Psoas muscle (tissue), 8 donors: ENCODE measurements at places on chromosomes 4 and X. TPM values are rescaled to one million over a fixed set of nuclear protein-coding genes. Genes with fewer than 3 reads are reported as not detected.

Gene FHIP1A
- polyA plus RNA-seq: 5.0 TPM

DNA sequence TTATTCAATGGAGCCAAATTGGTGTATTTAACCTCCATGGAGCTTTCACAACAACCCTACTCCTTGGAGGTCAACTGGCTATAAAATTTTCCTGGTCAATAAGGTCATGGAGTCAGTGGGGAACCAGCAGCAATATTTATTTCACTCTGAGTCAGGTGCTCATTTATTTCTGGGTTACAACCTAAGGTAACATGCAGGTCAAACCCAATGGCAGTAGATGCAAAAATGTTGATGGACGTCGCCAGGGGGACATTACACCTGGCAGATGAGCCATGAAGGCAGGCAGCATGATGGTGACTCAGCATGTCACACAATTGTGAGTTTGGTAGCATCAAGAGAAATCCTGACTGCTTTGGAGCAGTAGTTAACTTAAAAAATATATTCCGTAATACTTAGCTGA lies 514.1 kb downstream of the IL15 start:
- peaks cover 6% of the 10 kb centered on the region for H3K4me1 ChIP-seq
- H3K27ac ChIP-seq: no peak overlapping the region
- H3K4me3 ChIP-seq: no peak overlapping the region
- H3K36me3 ChIP-seq: no peaks in the 10 kb centered on the region
- no peaks in the 10 kb centered on the region for H3K27me3 ChIP-seq

DNA sequence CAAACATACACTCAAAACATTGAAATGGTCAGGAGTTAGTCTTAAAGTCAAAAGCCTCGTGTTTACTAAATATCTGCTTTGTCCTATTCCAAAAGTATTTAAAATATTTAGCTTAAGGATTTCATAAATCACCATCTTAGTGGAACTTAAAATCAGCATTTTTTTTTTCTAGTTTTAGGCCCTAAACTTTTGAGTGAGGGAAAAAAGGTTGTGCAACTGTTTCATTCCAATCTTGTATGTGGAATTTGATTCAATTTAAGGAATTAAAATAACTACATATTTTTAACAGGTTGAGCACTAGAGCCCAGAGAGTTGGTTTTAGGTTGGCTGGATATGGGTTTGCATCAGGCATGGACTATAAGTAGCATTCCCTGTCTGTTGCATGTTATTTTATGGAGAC lies 35.7 kb upstream of the ANK2 start:
- H3K27me3 ChIP-seq: no peaks in the 10 kb centered on the region
- H3K27ac ChIP-seq: no peak overlapping the region
- no peak overlapping the region for H3K4me3 ChIP-seq
- H3K4me1 ChIP-seq: no peaks in the 10 kb centered on the region
- DNase-seq: no peak
- H3K36me3 ChIP-seq: no peaks in the 10 kb centered on the region

- H3K4me1 ChIP-seq: no peaks in the 10 kb centered on the region
- H3K36me3 ChIP-seq: no peaks in the 10 kb centered on the region
- no peak overlapping the region for H3K4me3 ChIP-seq
- H3K27ac ChIP-seq: no peak overlapping the region
- DNase-seq: no peak
Measured at GRCh38 chrX:19479458-19479857, 35.9 kb downstream of the MAP3K15 start.

DNA sequence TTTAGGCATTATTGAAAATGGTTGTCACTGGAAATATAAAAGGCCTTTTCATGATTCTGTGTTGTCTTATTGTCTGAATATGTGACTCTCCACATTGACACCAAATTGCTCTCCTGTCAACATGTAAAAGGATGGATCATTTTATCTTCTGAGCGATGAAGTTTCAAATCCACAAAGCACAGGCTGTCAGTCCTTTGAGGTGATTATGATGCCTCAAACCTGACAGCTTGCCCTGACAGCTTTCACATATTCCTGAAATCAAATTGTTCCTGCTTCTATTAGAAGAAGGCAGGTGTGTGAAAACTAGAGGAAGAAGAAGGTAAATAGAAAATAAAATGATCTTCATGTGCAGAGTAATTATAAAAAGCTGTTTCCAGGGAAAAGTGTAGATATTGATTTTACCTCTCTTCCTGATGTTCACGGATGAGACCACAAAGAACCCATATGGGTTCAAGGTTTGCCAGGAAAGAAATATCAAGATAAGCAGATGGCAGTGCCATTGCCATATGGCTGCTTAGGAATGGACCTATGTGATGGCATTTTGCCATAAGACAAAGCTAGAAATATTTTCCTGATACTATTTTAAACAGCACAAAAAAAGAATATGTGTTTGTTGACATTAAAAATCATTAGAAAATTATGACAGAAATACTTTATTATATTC lies 1006.3 kb upstream of the AGA start:
- no peak overlapping the region for H3K4me3 ChIP-seq
- no peak for DNase-seq
- H3K4me1 ChIP-seq: no peaks in the 10 kb centered on the region
- H3K27ac ChIP-seq: no peak overlapping the region
- H3K36me3 ChIP-seq: no peaks in the 10 kb centered on the region

DNA sequence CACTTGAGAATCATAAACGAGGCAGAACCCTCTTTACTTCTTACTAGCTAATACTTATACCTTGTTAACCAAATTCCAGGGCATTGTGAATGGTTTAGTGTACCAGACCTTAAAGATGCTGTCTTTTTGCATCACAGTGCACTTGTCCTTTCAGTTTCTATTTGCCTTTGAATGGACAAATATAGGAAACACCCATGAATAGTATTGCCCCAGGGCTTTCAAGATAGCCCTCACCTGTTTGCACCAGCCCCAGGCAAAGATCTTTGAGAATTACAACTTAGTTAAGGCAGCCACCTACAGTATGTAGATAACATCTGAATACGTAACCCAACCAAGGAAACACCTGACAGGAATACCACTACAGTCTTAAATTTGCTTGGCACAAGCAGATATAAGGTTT lies 60.8 kb upstream of the CT45A1 start:
- no peaks in the 10 kb centered on the region for H3K4me1 ChIP-seq
- DNase-seq: no peak
- no peak overlapping the region for H3K4me3 ChIP-seq

DNA sequence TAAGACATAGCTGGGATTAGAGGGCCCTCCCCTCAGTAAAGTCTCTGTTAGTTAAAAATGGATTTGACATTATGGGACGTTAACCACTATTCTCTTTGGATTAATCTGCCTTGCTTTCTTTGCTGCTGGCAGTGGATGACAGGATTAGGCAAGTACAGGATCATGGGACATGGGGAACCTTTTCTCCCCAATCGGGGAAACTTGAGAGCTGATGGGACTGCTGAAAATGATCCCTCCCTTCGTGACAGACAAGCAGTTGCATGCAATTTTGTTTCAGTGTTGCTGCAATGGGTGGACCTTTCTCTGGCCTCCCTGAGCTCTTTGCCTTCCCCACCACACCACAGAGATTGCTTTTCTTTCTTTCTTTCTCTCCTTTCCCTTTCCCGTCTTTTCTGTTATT lies 120.2 kb upstream of the BANK1 start:
- no peaks in the 10 kb centered on the region for H3K36me3 ChIP-seq
- H3K27ac ChIP-seq: no peak overlapping the region
- H3K27me3 ChIP-seq: no peaks in the 10 kb centered on the region
- no peaks in the 10 kb centered on the region for H3K4me1 ChIP-seq
- no peak for DNase-seq
- no peak overlapping the region for H3K4me3 ChIP-seq

Gene CXorf49
- polyA plus RNA-seq: not detected

- H3K4me3 ChIP-seq: no peak overlapping the region
- H3K27me3 ChIP-seq: no peaks in the 10 kb centered on the region
- H3K4me1 ChIP-seq: no peaks in the 10 kb centered on the region
- no peak for DNase-seq
Measured at GRCh38 chr4:174613979-174614378, 91.7 kb upstream of the HPGD start.

DNA sequence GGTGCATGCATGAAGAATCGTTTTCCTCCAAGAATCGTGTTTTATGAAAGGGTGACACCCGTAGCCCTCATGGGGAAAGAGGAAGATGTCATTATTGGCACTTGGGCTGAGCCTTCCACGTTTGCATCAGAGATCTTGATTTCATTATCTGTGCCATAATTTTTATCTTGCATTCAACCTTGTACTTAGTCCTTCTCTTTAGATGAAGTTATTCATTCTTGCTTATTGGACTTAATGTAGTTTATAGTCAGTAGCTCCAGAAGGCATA lies 66.8 kb downstream of the GAB1 start:
- H3K27ac ChIP-seq: peak overlapping the region; percentile 94
- DNase-seq: no peak
- H3K4me1 ChIP-seq: peaks cover 85% of the 10 kb centered on the region
- no peaks in the 10 kb centered on the region for H3K27me3 ChIP-seq

Gene CLDN22
- not detected for polyA plus RNA-seq

Gene ARHGAP36
- 0.08 TPM for polyA plus RNA-seq

Gene PRAF2
- 11.4 TPM for polyA plus RNA-seq

DNA sequence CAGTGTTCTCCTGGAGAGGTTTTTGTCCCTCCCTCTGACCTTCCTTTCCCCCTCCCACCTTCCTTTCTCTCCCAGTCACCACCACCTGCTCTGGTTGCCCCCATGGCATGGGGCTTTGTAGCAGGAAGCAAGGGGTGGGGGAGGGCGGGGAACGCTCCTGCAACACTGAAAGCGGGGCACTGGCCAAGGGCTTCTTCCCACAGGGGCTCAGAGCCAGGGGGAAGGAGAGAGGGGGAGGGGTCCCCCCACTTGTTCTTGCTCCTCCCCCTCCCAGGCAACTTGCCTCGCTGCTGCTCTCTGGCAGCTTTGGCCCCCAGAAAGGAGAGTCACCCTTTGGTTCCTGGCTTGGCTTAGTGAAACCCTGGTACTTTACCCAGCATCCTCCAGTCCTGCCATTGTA lies 48.4 kb downstream of the BCORL1 start:
- DNase-seq: no peak
- no peak overlapping the region for H3K4me3 ChIP-seq
- H3K27me3 ChIP-seq: no peaks in the 10 kb centered on the region
- H3K36me3 ChIP-seq: no peaks in the 10 kb centered on the region
- no peaks in the 10 kb centered on the region for H3K4me1 ChIP-seq

Gene POLN
- polyA plus RNA-seq: 0.44 TPM

Gene S100G
- polyA plus RNA-seq: not detected

DNA sequence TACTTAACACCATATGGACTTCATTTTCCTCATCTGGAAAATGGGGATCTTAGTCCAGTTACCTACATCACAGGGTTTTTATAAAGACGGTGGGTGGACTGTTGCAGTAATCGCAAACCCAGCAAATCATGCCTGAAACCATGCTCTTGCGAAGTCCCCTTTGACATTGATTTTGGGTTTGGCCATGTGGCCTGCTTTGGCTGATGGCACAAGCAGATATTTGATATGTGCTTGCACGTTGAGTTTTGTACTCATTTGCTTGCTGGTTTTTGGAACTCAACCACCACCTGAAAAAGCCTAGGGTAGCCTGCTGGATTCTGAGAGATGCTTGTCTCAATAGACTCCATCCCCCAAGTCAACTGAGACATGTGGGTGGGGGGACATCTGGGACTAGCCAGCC lies 14.4 kb upstream of the KLHL2 start:
- H3K4me3 ChIP-seq: no peak overlapping the region
- DNase-seq: no peak
- H3K4me1 ChIP-seq: no peaks in the 10 kb centered on the region

DNA sequence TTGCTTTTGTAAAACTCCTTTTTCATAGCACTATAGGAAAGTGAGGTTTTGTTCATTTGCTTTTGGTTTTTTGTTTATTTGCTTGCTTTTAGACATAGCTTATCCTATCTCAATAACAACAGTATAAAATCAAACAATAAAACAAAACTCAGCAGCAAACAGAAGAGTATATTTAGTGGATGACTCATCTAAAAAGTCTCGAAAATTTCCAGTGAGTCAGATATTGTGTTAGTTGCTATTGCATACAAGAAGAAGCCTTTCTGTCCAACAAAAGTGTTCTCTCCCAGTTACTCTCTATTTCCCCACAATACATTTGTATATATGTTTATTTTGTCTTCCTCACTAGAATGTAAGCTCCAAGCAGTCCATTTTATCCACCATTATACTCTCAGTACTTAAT lies 36.0 kb upstream of the NPNT start:
- H3K27me3 ChIP-seq: no peaks in the 10 kb centered on the region
- DNase-seq: no peak
- H3K4me3 ChIP-seq: no peak overlapping the region
- no peaks in the 10 kb centered on the region for H3K36me3 ChIP-seq
- H3K27ac ChIP-seq: no peak overlapping the region

Gene HTR2C
- polyA plus RNA-seq: not detected

DNA sequence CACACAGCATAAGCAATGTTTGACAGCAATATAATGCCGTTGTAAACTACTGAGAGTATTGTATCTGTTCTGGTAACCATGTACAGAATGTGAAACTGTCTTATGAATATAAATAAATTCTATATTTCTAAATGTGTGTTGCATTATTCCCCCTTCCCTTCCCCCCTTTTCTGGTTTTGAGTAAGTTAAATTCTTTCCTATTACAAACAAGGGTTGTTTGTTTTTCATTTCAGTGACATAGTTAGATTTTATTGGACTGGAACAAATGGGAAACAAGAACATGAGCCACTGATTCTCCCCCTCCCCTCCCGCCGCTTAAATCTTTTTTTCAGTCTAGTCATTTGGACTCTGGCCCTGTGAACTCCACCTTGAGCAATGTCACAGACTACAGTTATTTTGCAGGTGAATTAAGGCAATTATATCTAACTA lies 69.8 kb downstream of the GPAT3 start:
- DNase-seq: no peak
- H3K36me3 ChIP-seq: peaks cover 3% of the 10 kb centered on the region
- H3K4me3 ChIP-seq: no peak overlapping the region

Gene UGT2B7
- 0.04 TPM for polyA plus RNA-seq

DNA sequence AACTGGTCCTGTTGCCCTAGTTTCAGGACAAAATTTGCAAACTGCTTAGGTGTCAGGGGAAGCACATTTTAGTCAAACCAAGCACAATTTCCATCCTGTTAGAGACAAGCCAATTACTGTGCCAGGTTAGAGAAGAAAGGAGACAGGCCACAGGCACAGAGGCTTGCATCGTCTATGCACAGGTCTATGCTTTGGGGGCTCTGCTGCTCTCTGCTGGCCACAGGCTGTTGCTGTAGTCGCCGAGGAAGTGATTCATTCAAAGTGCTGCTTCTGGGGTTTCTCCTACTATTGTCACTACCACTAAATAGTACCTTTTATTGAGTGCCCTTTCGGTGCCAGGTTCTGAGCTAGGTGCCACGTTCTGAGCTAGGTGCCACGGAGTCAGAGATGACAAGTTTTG lies 45.5 kb downstream of the VGLL1 start:
- H3K4me1 ChIP-seq: no peaks in the 10 kb centered on the region
- H3K27me3 ChIP-seq: peaks cover 9% of the 10 kb centered on the region
- no peaks in the 10 kb centered on the region for H3K36me3 ChIP-seq

Gene STAP1
- polyA plus RNA-seq: not detected

- no peaks in the 10 kb centered on the region for H3K27me3 ChIP-seq
- DNase-seq: no peak
- H3K4me3 ChIP-seq: no peak overlapping the region
- H3K36me3 ChIP-seq: no peaks in the 10 kb centered on the region
- no peak overlapping the region for H3K27ac ChIP-seq
Measured at GRCh38 chrX:133254666-133255065, 36.5 kb upstream of the TFDP3 start.

- H3K36me3 ChIP-seq: no peaks in the 10 kb centered on the region
- H3K27ac ChIP-seq: no peak overlapping the region
- no peak overlapping the region for H3K4me3 ChIP-seq
- H3K4me1 ChIP-seq: no peaks in the 10 kb centered on the region
- no peaks in the 10 kb centered on the region for H3K27me3 ChIP-seq
- DNase-seq: no peak
Measured at GRCh38 chr4:76752861-76753501, 145.0 kb downstream of the SOWAHB start.

GRCh38 chrX:76428243-76429130 lies 977 bp downstream of the MAGEE1 start:
- H3K27me3 ChIP-seq: no peaks in the 10 kb centered on the region
- no peak overlapping the region for H3K27ac ChIP-seq
- no peaks in the 10 kb centered on the region for H3K36me3 ChIP-seq
- H3K4me3 ChIP-seq: peak overlapping the region; percentile 73
- no peaks in the 10 kb centered on the region for H3K4me1 ChIP-seq
- peak; percentile 14 for DNase-seq
